ENCODE measurements at places on chromosomes 5 and 9.

DNA sequence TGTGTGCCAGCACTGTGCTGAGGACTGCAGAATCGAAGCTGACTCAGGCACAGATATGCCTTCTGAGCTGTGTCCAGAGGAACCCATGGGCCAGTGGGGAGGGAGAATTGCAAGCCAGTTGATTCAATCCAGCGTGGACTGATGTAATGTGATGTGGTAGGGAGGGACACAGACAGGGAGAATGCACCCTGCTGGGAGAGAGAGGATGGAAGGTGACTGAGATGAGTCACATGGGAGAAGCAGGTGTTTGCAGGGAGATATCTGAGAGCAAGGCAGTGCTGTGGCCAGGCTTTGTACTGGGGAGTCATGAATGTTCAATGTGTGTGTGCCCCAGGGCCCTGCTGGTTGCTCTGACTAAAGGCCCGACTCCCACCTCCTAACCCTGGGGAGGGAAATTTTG, 75.7 kb downstream of the IRX1 start:
- DNase-seq: no peak

DNA sequence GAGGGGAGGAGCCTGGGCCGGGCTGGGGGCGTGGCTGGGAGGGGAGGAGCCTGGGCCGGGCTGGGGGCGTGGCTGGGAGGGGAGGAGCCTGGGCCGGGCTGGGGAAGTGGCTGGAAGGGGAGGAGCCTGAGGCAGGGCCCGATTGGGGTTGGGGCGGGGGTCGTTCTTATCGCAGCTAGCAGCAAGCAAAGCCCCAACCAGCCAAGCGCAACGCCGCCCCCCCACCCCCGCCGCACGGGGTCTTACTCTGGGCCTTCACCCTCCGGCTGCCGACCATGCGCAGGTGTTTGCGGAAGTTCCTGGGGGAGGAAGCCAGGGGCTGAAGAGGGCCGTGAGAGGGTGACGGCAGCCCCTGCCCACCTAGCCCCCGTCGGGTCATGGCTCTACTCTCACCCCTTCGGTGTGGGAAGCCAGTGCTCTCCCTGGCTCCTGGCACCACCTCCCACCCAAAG, 5.0 kb downstream of the NSMF start:
- peak; percentile 60 for DNase-seq

DNA sequence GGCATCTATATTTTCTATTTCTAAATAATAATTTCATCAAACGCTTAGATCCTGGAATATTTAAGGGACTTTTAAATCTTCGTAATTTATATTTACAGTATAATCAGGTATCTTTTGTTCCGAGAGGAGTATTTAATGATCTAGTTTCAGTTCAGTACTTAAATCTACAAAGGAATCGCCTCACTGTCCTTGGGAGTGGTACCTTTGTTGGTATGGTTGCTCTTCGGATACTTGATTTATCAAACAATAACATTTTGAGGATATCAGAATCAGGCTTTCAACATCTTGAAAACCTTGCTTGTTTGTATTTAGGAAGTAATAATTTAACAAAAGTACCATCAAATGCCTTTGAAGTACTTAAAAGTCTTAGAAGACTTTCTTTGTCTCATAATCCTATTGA, 1.1 kb downstream of the LRRC70 start:
- DNase-seq: no peak

- DNase-seq: no peak
Observed at GRCh38 chr9:136629879-136630661, 32.6 kb upstream of the EGFL7 start.

DNA sequence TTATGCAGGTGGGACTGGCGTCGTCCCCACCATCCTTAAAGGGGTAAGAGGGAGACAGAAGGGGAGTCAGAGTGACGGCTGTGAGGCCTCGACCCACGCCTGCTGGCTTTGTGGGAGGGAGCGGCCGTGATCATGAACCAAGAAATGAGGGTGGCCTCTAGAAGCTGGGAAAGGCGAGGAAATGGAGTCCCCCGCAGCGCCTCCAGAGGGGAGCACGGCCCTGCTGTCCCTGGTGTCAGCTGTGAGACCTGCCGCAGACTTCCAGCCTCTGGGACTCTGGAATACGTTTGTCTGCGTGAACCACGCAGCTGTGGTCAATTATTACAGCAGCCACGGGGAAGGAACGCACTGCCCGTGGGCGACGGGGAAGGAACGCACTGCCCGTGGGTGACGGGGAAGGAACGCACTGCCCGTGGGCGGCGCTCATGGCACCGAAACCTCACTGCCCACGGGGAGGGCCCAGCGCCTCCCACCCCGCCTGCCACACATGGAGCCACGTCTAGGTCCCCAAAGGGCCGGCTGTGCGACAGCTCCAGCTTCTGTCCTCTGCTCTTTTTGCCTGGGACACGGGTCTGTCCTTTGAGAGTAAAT, 108.8 kb upstream of the RAPGEF1 start:
- DNase-seq: no peak

- no peak for DNase-seq
Observed at GRCh38 chr9:98790134-98790841, 6.1 kb downstream of the ANKS6 start.

DNA sequence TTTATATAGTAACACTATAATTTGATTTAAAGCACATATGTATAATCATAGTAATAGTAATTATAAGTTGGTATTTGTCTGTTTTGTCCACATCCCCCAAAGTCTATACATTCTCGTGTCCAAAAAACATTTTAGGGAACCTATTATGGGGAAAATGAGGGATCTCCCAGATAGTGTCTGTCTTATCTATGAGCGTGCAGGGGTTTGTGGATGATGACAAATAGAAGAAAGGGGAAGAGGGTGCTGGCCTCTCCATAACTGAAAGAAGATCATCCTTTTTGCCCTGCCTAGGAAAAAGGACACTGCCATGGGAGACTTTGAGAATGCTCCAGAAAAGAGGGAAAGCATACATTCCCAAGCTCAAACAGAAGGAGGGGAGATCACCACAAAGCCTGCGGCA, 45.3 kb downstream of the C5orf22 start:
- DNase-seq: no peak

GRCh38 chr9:85541876-85542275, 199.9 kb downstream of the AGTPBP1 start:
- no peak for DNase-seq

DNA sequence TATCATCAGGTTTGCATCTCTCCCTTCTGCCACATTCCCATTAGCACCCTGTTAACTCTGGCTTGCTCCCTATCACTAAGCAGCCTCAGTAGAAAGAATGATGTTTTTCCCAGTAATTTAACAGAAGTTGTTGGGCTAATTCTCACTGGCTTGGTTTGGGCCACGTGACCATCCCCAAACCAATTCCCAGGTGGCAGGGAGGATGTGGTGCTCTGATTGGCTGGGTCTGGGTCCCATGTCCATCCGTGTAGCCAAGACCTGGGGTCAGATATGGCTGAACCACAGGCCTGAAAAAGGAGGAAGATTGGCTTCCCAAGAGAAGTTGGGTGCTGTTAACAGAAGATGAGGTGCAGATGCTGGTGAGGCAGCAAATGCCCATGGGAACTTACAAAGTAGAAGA, 122.0 kb downstream of the BOD1 start:
- no peak for DNase-seq

- no peak for DNase-seq
Observed at GRCh38 chr5:104247260-104247659, 684.7 kb upstream of the NUDT12 start.

DNA sequence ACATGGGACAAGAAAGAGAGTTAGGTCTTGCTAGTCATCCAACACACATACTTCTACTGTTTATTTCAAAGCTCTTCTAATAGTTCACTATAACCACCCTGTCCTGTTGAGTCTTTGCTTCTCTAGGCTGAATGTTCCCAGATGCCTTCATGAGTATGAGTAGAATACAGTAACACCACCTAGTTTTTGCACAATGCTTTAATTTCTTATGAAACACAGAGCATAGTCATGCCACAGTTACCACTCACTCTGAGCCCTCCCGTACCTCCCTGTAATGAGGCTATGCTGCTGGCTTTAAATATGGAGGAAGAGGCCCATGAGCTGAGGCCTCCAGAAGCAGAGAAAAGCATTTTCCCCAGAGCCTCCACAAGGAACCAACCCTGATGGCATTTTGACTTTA, 75.0 kb upstream of the SLC1A3 start:
- DNase-seq: no peak

DNA sequence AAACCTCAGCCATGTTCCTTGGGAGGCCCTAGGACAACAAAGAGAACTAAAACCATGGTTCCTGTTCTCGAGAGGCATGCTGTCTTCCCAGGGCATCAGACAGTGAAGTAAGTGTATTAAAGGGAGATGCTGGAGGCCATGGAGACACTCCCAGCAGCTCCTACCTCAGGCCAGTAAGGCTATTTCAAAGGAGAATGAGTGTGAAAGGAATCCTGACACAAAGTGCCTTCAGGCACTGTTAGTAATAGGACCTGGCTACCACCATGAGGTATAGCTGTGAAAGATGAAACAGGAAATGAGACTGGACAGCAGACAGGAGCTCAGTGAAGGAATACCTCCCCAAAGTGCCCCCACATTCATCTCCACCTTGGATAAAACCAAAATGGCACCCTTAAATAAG, 71.0 kb downstream of the FANCC start:
- DNase-seq: no peak

DNA sequence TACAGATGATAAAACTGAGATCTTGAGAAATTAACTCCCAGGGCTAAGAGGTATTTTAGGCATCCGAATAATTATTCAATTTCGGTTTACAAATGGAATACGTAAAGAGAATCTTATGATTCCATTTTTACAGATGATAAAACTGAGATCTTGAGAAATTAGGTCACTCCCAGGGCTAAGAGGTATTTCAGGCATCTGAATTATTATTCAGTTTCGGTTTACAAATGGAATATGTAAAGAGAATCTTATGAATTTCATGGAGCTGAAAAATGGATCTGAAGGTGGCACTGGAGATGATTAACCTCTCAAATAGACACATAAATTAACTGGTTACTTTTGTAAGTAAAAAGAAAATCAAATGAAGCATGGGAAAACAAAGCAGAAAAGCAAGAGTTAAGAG, 44.2 kb downstream of the FGF1 start:
- DNase-seq: no peak

DNA sequence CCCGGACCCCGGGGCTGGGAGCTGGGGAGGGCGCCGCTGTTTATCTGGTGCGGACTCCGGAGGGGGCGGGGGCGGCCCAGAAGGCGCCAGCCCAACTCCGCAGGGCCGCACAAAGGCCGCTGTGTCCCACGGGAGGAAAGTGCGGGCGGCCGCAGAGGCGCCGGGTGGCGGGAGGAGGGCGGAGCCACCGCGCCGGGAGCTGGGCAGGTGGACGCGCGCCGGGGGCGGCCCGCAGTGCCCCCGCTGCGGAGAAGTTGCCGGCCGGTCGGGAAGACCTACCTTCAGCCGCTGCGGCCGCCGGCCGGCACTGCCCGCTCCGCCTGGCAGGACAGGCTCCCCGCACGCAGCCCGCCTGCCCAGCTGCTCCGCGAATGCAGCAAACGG, 43.6 kb downstream of the NACC2 start:
- no peak for DNase-seq

GRCh38 chr5:176656467-176656990, 9.2 kb downstream of the TSPAN17 start:
- no peak for DNase-seq

DNA sequence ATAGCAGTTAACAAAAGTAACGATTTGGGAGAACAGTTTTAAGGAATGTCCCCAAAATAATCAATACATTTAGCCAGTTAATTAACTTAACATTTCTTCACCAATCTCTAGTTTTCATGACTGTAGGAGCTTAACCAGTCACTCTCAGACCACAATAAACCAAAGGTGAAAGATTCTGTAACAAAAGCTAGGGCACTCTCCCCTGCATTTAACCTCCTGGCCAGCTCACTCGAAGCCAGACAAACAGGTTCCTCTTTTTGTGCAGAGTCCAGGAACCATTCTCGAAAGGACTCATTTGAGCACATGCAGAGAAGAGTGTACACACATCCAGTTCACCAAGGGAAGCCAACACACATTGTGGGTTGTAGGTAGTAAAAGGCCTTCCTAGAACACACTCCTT, 6.5 kb downstream of the IL7R start:
- no peak for DNase-seq

- no peak for DNase-seq
Observed at GRCh38 chr9:85186218-85186585, 516.7 kb downstream of the NTRK2 start.

DNA sequence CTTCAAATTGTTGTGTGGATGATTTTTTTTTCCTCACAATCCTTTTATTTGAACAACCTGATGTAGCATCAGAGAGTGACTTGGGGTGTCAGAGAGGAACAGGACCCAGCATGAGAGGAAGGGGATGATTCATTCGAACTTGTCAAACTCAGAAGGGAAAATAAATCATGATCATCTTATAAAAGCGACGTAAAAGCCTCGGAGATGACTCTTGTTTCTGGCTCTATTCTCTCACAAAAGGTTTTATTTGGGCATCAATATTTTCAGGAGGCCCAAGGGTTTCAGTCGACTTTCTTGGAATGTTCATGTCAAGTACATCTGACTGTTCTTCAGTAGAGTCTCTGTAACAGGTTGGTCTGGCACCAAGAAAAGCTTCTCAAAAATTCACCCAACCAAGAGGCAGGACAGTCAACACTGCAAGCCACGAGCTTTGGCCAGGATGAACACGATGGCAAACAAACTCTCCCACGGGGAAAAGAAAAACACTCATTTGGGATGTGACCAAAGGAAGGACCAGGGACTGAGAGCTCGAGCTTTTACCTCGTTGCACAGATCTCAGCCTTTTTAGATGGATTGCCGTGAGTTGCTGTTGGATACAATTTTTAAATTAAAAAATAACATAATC, 55.1 kb downstream of the ANKH start:
- DNase-seq: no peak

DNA sequence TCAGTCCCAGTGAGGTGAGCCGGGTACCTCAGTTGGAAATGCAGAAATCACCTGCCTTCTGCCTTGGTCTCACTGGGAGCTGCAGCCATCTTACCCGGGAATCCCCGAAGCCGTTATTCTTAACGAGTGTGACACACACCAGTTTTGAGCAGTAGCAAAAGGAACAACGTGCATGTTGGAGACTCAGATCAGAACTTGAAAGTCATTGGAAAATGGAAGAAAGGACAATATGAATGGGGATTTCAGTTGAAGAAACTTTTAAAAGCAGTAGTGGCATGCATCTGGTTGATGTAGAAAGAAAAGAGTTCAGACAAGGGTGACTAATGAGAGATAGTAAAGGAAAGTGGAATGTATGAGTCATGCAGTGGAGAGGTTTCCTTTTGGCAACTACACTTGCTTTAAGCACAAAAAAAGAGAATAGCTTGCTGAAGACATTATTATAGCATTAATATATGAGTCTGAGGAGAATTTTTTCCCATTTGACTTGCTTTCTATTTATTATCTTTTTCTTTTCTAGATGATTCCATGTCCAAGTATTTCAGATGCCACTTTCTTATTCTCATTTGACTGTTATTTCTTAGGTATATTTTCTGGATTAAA, 44.4 kb upstream of the ANKDD1B start:
- no peak for DNase-seq

- no peak for DNase-seq
Observed at GRCh38 chr5:10427978-10428377, 13.7 kb upstream of the ROPN1L start.

- no peak for DNase-seq
Observed at GRCh38 chr5:22998774-22999173, 145.6 kb upstream of the CDH12 start.

GRCh38 chr5:142613271-142613671, 72.6 kb downstream of the FGF1 start:
- DNase-seq: no peak

Data from GM19239 (cell line).